ENCODE measurements at places on chromosomes 12 and 14.

GRCh38 chr14:98705871-98706300 lies 566.1 kb downstream of the BCL11B start:
- no peak for DNase-seq

DNA sequence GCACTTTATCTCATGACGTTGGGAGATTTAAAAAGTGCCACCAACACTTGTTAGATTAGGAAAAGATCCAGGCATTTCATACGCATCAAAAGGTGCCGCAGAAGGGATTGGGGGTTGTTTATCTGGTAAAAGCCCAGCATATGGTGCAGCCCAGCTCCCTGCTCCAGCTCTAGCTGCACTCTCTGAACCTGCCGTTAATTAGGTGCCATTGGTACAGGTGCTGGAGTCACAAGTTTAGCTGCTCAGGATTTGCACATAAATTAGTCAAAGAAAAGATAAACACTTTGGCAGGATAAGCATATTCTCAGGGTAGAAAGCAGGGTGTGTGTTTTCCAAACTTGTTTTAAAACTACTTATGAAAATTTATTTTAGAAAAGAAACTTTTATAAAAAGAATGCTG lies 932.6 kb upstream of the TMEM132C start:
- DNase-seq = no peak

DNA sequence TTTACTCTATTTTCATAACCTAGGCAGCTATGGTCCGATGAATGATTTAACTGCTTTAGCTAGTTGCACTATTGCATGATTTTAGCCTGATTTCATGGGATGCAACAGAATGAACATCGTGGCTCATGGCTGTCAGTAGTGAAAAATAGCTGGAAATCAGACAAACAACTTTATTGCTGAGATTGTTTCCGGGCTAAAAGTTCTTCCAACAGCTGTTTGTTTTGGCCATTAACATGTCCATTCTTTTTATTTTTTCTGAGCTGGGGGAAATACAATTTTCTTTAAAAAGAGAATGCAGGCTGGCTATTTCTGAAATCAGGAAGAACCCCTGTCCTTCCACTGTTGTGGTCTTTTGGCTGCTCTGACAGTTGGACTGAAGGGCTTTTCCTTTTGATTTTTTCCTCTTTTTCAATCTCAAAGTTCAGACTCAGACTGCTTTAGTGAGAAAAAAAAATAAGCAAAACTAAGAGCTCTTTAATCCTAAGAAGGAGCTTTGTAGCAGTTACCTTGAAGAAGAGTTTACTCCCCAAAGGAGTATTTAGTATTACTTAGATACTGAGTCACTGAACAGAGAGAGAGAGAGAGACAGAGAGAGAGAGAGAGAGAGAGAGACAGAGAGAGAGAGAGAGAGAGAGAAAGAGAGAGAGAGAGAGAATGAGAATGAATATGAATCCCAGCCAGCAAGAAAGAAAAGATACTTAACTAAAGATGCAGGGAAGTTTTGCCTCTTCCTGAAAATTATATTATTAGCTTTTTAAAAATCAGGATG lies at the start of gene NAV3:
TSS of gene NAV3 (plus strand) at position 312 of the 769 bp plus-strand sequence. CDS start 568 bp downstream, outside the sequence.
- no peak for DNase-seq

- no peak for DNase-seq
These were observed 235.7 kb downstream of the CACNA1C start for GRCh38 chr12:2288471-2288870.

DNA sequence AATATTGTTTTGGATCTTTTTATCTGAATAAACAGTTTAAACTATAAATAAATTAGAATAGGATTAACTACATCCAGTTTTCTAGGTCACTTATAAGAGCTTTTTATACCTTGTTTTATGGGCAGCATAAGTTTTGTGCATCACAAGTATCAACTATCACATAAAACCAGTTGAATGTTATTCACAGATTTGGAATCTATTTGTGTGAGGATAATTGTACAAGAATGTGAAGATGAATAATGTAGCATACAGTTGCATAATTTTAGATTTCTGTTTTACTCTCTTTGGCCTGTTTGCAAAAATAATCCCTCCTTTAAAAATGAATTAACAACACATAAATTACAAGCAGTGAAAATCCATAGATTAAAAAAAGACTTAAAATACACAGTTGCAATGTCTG lies 88.8 kb downstream of the SCFD1 start:
- no peak for DNase-seq

DNA sequence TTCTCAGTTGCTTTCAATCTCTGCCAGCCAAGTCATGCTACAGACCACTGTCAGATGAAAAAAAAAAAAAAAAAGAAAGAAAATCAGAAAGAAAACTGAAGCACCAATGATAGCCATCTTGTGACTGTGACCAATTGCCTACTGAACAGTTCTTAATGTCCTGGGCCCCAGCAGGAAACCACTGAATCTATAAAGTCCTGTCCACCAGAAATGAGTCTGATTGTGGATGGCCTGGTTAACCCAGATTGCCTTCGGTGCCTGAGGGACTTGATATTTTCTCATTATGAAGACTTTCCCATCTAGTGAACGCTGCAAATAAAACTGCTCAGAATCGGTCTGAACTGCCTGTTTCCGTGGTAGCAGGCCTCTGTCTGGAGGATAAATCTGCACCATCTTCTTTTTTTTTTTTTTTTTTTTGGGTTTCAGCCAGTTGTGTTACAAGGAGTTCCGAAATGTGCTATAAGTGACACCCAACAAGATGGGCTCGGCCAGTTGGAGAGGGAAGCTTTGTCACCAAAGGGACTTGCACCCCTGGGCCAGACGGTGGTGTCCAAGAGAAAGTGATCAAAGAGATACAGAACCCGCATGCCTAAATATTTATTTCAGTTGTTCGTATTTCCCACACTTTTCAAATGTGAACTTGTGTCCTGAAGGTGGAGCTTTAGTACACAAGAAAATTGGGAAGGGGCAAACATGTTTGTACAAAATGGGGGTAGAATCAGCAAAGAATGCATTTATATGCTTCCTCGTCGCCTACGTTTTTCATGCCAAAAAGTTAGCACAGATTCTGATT lies 3.0 kb upstream of the PLXNC1 start:
- DNase-seq = no peak

DNA sequence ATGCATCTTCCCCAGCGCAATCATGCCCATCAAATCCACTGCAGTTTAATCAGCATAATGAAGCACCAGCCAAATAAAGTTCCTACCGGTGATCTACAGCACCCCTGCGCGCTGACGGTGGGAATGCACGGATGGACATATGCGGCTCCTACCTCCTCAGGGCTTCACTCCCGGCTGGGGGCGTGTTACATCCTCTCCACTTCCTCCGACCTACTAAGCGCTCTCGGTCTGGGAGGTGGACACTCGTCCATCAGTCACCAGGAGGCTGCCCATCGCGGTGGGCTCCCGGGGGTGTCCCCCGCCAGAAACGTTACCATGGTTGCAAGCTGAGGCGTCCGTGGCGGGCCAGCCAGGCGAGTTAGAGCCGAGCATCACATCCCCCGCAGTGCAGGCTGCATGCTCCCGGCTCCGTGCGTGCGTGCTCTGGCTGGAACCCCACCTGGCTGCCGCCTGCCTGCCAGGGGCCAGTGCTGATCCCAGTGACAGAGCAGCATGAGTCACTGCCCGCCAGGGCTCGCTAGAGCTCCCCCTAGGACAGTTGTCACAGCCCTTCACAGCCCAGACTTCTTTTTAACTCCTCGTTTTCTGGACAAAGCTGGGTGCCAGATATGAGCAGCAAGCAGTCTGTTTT lies 73.0 kb downstream of the CIT start:
- no peak for DNase-seq

GRCh38 chr12:12877153-12877768 lies 14.1 kb upstream of the GPRC5A start:
- no peak for DNase-seq
